ENCODE measurements at places on chromosomes 2 and 18. TPM values are rescaled to one million over a fixed set of nuclear protein-coding genes. Genes with fewer than 3 reads are reported as not detected.

- H3K36me3 ChIP-seq: no peaks in the 10 kb centered on the region
- no peak for DNase-seq
- peaks cover 7% of the 10 kb centered on the region for H3K4me1 ChIP-seq
- no peaks in the 10 kb centered on the region for H3K27me3 ChIP-seq
- H3K27ac ChIP-seq: no peak overlapping the region
These were observed 160.5 kb downstream of the SETBP1 start for GRCh38 chr18:44841221-44841620.

The SERPINB3 gene
- total RNA-seq: not detected

DNA sequence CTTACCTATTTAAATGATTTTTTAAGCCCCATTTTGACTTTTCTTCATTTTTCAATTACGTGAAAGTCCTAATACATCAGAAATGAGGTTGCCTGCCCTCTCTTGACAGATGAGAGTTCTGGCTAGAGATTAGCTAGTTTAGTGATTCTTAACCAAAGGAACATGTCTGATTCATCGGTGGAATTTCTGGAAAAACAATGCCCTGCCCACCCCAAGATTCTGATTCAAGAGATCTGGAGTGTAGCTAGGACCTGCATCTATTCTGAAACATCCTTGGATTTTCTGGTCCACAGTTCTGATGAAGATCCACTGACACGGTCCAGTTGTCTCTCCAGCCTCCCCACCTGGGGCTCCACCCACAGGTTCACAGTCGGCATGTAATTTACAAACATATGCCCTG lies 111.2 kb downstream of the KLF7 start:
- H3K36me3 ChIP-seq: no peaks in the 10 kb centered on the region
- DNase-seq: peak; percentile 62
- no peak overlapping the region for H3K27ac ChIP-seq

GRCh38 chr2:124913868-124914267 lies 888.8 kb downstream of the CNTNAP5 start:
- H3K4me3 ChIP-seq: no peak overlapping the region
- H3K27me3 ChIP-seq: no peaks in the 10 kb centered on the region

The DPYSL5 gene
- not detected for total RNA-seq

GRCh38 chr2:186913870-186914269 lies 64.9 kb upstream of the ZSWIM2 start:
- no peak for DNase-seq
- no peaks in the 10 kb centered on the region for H3K4me1 ChIP-seq
- H3K36me3 ChIP-seq: no peaks in the 10 kb centered on the region
- no peak overlapping the region for H3K27ac ChIP-seq
- H3K27me3 ChIP-seq: no peaks in the 10 kb centered on the region
- no peak overlapping the region for H3K4me3 ChIP-seq

GRCh38 chr2:14577843-14578242 lies 54.7 kb upstream of the LRATD1 start:
- H3K4me1 ChIP-seq: no peaks in the 10 kb centered on the region
- no peak overlapping the region for H3K4me3 ChIP-seq
- 0 out of 2 replicates have a peak, but pooled peaks cover 3% of the 10 kb centered on the region for H3K27me3 ChIP-seq
- no peak overlapping the region for H3K27ac ChIP-seq
- DNase-seq: no peak

DNA sequence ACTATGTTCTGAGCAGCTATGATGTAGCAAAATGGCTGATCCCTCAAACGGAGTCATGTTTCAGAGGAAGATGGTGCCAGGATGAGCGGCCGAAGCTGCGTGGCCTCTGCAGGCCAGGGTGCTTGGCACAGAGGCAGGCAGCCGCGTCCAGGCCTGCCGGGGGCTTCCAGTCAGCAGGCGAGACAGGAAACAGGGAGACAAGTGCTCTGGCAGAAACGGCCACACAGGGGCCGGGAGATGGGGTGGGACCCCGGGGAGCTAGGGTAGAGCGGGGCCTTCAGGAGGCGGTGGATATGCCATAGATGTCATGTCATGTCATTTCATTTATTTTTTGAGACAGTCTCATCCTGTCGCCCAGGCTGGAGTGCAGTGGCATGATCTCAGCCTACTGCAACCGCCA lies 50.7 kb downstream of the EIPR1 start:
- no peaks in the 10 kb centered on the region for H3K27me3 ChIP-seq
- no peak overlapping the region for H3K27ac ChIP-seq
- H3K36me3 ChIP-seq: no peaks in the 10 kb centered on the region

GRCh38 chr2:66960161-66960560 lies 437.0 kb upstream of the ETAA1 start:
- no peak overlapping the region for H3K27ac ChIP-seq
- no peak overlapping the region for H3K4me3 ChIP-seq
- DNase-seq: no peak
- no peaks in the 10 kb centered on the region for H3K27me3 ChIP-seq
- no peaks in the 10 kb centered on the region for H3K4me1 ChIP-seq
- H3K36me3 ChIP-seq: no peaks in the 10 kb centered on the region

The PXDN gene
- 291 TPM for total RNA-seq

- H3K36me3 ChIP-seq: no peaks in the 10 kb centered on the region
- H3K27ac ChIP-seq: no peak overlapping the region
- peak; percentile 44 for DNase-seq
- H3K4me1 ChIP-seq: peaks cover 12% of the 10 kb centered on the region
These were observed 115.9 kb downstream of the DSEL start for GRCh38 chr18:67400502-67401117.

DNA sequence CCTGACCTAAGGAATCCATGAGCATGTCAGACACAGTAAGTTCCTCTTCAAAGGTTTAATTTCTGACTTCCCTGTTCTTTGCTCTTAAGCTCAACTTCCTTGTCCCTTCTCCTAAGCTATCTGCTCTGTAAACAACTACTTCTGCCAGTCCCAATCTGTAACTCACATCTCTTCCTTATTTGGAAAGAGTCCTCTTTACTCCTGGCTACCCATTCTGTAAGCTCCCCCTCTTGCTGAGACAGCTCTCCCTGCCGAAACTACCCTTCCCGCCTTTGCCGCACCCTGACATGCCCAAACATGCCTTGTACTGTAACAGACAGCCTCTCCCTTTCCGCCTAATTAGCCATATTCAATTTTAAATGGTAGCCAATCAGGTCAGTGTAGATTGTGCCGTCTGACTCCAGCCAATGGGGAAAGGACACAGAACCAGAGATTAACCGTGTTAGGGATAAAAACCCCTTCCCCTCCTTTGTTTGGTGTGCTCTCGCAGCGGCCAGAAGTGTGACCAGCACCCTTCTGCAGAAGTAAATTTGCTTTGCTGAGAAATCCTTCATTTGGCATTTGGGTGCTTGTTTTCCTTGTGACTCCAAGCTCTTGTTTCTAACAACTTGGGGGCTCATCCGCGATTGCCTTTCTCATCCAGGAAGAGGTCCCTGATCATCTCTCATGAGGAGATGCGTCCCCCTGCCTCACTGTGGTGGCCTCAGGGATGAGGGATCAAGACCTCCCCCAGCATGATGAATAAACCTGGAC lies 49.0 kb downstream of the PIAS2 start:
- H3K4me1 ChIP-seq: no peaks in the 10 kb centered on the region
- no peaks in the 10 kb centered on the region for H3K36me3 ChIP-seq
- H3K27me3 ChIP-seq: no peaks in the 10 kb centered on the region
- no peak overlapping the region for H3K27ac ChIP-seq
- DNase-seq: no peak

The FTCDNL1 gene
- 0.13 TPM for total RNA-seq

- no peak for DNase-seq
- H3K27ac ChIP-seq: no peak overlapping the region
- no peaks in the 10 kb centered on the region for H3K27me3 ChIP-seq
- no peaks in the 10 kb centered on the region for H3K4me1 ChIP-seq
- H3K36me3 ChIP-seq: no peaks in the 10 kb centered on the region
These were observed 168.7 kb downstream of the SETBP1 start for GRCh38 chr18:44849361-44849760.

DNA sequence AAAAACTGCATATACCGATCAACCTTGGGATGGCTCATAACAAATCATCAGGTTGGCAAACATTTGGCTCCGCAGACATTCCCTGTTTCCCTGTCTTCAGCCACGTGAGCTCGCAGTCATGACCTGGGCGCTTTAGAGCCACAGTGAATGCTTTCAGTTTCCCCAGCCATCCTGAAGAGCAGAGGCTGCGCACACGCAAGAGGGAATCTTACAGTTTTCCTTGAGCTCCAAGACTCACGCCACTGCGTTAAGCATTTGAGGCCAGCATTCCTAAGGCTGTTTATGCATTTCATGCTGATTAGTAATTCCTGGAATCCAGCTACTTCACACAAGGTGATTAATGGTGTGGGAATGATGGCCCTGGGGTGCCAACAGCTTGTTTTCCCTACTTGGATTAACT lies 95.1 kb downstream of the MTCL1 start:
- no peaks in the 10 kb centered on the region for H3K27me3 ChIP-seq
- peak overlapping the region; percentile 96 for H3K27ac ChIP-seq
- H3K36me3 ChIP-seq: peaks cover 11% of the 10 kb centered on the region
- H3K4me3 ChIP-seq: peak overlapping the region; percentile 53

DNA sequence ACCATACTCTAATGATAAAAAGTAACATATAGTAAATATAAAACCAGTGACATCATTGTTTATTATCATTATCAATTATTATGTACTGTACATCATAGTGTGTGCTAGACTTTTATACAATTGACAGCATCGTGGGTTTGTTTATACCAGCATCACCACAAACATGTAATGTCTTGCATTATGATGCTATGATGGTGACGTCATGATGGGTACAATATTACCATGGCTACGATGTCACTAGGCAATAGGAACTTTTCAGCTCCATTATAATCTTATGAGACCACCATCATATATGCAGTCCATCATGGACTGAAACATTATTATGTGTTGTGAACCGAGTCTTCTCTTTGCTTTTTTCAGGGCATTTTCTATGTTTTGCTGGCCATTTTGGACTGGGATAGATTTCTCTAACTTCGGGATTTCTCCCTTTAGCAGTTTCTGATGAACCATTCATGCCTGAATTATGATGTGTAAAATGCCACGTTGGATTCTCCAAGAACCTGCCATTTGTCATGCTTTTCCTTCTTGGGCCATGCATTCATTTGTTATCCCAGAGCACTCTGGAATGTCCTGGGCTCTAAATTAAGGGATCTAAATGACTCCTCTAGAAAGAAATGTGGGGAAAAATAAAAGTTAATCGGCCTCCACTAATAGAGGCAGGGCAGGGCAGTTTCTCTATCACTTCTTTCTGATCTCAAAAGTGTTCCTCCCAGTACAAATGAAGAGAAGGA lies 325.6 kb upstream of the TNP1 start:
- H3K4me3 ChIP-seq: no peak overlapping the region
- DNase-seq: no peak
- no peaks in the 10 kb centered on the region for H3K4me1 ChIP-seq

The PKDCC gene
- total RNA-seq: 9.9 TPM

DNA sequence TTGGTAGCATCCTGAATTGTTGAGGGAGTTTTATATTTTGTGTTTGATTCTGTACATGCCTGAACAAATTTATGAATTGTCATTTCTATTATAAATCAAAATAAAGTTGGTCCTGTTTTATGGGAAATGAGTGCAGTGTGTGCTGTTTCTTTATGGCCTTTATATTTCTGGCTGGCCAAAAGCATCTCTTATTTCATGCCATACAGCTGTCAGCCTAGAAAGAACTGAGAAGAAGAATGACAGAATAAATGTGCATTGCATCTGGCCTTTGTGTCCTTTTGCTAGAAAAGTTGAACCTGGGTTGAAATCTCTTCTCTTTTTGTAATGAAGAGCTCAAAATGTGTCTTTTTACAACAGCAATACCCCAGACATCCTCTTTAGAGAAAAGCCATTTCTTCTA lies 474.7 kb upstream of the LRATD1 start:
- no peaks in the 10 kb centered on the region for H3K27me3 ChIP-seq
- H3K36me3 ChIP-seq: no peaks in the 10 kb centered on the region
- no peak overlapping the region for H3K4me3 ChIP-seq
- H3K27ac ChIP-seq: no peak overlapping the region
- no peak for DNase-seq
- H3K4me1 ChIP-seq: no peaks in the 10 kb centered on the region

Measured in GM23248 (cell line).